ENCODE measurements at places on chromosomes 2 and 18. TPM values are rescaled to one million over a fixed set of nuclear protein-coding genes. Genes with fewer than 3 reads are reported as not detected.

The TRABD2A gene
- 35.1 TPM for total RNA-seq

The BAZ2B gene
- total RNA-seq: 16.8 TPM

The GTF2A1L gene
- total RNA-seq: not detected

The LYPD1 gene
- total RNA-seq: not detected

The LNPK gene
- 29.6 TPM for total RNA-seq

The NR4A2 gene
- total RNA-seq: 36.1 TPM

The REG3A gene
- not detected for total RNA-seq

The LDAH gene
- 30.1 TPM for total RNA-seq

The EML6 gene
- 0.96 TPM for total RNA-seq

The INHBB gene
- not detected for total RNA-seq

The ALKAL2 gene
- total RNA-seq: 0.36 TPM

The SULT1C4 gene
- not detected for total RNA-seq

The RAB6C gene
- total RNA-seq: not detected

The SPR gene
- 0.65 TPM for total RNA-seq

The CYP1B1 gene
- 9.5 TPM for total RNA-seq

The ZNF892 gene
- 4.1 TPM for total RNA-seq

The CNDP1 gene
- total RNA-seq: 0.16 TPM

The TMEM163 gene
- 0.12 TPM for total RNA-seq

The PCARE gene
- not detected for total RNA-seq

Data from activated T-cell treated with anti-CD3 and anti-CD28 coated beads, Interleukin-2, amount 50 U/mL, for 72 hours (primary cell).